Activated naive CD4-positive, alpha-beta T cell treated with Interleukin-2 at 50 U/mL for 16 hours (primary cell): ENCODE measurements at places on chromosomes 13 and 19.

- no peak for DNase-seq
Observed at GRCh38 chr13:95253033-95253432, 48.2 kb downstream of the ABCC4 start.

GRCh38 chr13:111322916-111323331 lies 2.5 kb downstream of the TEX29 start:
- no peak for DNase-seq

GRCh38 chr13:31433207-31433606 lies 233.4 kb downstream of the B3GLCT start:
- DNase-seq = no peak

DNA sequence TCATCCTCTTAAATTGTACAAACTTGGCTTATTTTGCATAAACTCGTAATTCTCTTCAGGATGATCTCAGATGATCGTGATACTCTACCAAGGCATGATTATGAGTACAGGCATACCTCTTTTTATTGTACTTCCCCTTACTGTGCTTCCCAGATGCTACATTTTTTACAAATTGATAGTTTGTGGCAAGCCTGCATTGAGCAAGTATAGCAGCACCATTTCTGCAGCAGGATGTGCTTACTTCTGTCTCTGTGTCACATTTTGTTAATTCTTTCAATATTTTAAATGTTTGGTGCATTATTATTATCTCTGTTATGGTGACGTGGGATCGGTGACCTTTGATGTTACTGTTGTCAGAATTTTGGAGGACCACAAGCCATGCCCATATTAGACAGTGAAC lies 752.3 kb downstream of the PCDH9 start:
- DNase-seq = no peak

- DNase-seq = peak; percentile 98
Observed at GRCh38 chr13:41456768-41457588, at the start of gene RGCC. RGCC (plus strand) TSS chr13:41457550; CDS start chr13:41457708, 158 bp downstream.

GRCh38 chr13:112971288-112971643 lies 2.3 kb downstream of the MCF2L start:
- DNase-seq = no peak

GRCh38 chr19:609004-609346 lies 19.3 kb downstream of the HCN2 start:
- no peak for DNase-seq

- no peak for DNase-seq
Observed at GRCh38 chr13:106700007-106700406, 132.1 kb upstream of the ARGLU1 start.

- DNase-seq = no peak
Observed at GRCh38 chr13:72427757-72428528, 299.5 kb downstream of the MZT1 start.

- no peak for DNase-seq
Observed at GRCh38 chr13:93231867-93232266, 5.3 kb downstream of the GPC6 start.

- peak; percentile 46 for DNase-seq
Observed at GRCh38 chr19:45670670-45671453, 2.8 kb downstream of the GIPR start.

- no peak for DNase-seq
Observed at GRCh38 chr13:41244556-41244955, 18.8 kb downstream of the MTRF1 start.

GRCh38 chr13:27289011-27289665 lies 18.5 kb downstream of the RASL11A start:
- DNase-seq = no peak

DNA sequence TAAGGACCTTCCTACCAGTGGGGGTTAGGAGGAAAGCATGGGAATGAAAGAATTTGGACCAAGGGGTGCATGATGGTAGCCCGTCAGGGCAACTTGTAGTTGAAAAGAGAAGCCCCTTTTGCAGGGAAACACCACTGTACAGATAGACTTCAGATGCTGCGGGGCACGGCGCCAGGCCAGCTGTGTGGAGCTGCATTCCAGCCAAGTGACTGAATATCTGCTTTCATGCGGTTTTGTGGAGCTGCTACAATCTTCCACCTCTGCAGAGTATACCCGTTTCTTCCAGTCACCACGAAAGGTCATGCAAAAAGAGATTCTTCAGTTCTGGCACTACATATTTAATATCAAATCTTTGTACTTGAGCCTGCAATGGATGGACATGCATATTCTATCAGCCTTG lies 104.7 kb downstream of the RGCC start:
- no peak for DNase-seq

- DNase-seq = no peak
Observed at GRCh38 chr13:108322206-108322824, 52.8 kb downstream of the TNFSF13B start.

GRCh38 chr13:77810430-77810829 lies 108.2 kb downstream of the EDNRB start:
- no peak for DNase-seq

GRCh38 chr13:53054569-53054968 lies 26.0 kb downstream of the OLFM4 start:
- DNase-seq = no peak

DNA sequence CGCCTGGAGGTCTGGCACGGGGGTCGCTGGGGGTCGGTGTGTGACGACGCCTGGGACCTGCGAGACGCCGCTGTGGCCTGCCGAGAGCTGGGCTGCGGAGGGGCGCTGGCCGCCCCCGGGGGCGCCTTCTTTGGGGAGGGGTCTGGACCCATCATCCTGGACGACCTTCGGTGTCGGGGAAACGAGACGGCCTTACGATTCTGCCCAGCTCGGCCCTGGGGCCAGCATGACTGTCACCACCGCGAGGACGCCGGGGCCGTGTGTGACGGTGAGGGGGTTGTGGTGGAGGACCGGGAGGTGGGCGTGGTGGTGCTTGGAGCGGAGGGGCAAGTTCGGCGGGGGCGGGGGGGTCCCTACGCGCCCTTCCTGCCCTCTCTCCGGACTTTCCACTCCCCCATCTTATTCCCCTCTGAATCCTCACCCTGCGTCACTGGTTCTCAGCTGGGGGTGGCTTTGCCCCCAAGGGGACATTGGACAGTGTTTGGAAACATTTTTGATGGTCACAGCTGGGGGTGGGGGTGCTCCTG lies 5.5 kb downstream of the SSC5D start:
- no peak for DNase-seq

DNA sequence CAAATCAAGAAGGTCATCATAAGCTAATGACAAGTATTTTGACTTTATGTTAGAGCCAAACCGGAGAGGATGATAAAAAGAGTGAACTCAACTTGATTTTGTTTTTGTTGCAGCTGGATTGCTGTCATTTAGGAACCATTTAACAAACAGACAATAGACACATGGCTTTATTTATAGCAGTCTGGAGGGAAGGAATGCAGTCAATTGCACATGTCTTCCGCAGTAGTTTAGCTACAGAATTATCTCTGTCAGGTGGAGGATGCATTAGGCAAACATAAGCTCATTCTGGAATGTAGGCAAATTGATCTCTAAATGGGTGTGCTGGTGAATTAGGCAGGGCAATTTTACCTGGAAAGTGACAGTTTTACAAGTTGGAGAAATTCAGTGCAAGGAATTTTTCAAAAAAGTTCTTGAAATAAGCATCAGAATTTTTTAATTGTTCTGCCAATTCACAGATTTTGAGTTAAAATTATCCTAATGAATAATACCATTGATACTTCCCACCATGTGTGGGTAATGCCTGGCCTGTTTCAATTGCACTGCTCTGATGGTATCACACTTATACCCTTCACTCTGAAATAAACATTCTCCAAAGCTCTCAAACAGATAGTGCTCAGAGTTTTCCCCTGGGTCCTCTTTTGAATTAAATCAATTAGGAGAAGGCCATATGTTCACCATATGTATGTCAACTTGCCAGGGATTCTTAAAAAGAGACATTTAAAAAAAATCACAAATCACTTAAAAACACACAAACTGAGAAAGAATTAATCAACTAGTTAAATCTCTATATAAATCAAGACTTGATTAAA lies 318.3 kb downstream of the NDFIP2 start:
- DNase-seq = no peak

- no peak for DNase-seq
Observed at GRCh38 chr13:93955904-93956303, 523.6 kb downstream of the DCT start.

DNA sequence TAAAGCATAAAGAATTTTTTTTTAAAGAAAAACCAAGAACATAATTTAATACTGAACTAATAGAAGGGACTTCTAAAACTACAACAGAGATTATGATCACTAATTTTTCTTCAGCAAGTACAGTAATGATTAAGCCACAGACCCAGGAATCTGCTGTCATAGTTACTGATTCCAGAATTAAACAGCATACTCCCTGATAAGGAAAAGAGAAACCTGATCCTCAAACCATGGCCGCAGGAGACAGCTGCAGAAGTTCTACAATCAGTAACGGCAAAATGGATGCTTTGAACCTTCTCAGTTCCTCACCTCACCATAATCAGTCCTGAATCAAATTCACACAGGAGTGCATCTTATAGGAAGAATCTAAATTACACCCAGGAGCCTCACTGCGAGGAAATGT lies 939.0 kb upstream of the SLITRK1 start:
- no peak for DNase-seq

GRCh38 chr13:99064624-99065234 lies 86.9 kb upstream of the DOCK9 start:
- no peak for DNase-seq

DNA sequence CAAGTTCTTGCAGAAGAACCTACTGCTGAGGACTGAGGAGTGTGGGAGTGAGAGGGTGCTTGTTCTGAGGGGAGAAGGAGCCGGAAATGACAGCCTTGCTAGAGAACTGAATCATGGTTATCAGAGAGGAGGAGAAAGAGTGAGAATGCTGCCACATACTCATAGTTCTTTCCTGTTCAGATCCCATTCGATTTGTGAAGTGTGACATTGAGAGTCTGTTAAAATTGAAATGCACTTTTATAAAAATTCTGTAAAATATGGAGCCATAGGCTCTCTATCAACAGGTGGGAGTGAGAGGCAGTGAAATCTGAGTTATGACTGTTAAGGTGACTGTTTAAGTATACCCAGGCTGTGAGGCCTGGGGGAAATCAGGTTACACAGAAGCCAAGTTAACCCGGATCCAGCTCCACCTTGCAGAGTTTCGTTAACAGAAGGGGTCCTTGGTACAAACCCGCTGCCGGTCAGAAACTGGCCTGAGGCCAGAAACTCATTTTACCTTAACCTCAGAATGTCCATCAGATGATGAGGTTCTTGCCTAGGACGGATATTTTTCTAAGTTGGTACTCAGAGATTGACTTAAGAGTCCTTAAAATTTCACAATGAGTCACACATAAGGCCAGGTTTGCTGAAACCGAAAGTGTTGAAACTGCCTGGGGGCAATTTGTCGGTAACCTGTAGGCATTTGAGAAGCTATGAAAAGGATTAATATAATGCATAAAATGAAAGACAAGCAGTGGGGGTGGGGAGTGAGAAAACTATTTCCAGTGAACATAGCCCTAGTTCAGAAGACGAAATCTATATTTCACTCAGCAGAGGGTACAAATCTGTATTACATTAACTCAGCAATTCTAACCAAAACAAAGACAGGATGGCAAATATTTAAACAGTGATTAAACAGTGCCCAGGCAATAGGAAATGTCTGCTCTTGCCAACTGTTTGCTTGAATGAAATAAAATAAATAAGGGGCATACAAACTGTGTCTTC lies 350.5 kb downstream of the KCNRG start:
- peak; percentile 69 for DNase-seq

- no peak for DNase-seq
Observed at GRCh38 chr19:56866538-56866937, 26.0 kb upstream of the PEG3 start.

DNA sequence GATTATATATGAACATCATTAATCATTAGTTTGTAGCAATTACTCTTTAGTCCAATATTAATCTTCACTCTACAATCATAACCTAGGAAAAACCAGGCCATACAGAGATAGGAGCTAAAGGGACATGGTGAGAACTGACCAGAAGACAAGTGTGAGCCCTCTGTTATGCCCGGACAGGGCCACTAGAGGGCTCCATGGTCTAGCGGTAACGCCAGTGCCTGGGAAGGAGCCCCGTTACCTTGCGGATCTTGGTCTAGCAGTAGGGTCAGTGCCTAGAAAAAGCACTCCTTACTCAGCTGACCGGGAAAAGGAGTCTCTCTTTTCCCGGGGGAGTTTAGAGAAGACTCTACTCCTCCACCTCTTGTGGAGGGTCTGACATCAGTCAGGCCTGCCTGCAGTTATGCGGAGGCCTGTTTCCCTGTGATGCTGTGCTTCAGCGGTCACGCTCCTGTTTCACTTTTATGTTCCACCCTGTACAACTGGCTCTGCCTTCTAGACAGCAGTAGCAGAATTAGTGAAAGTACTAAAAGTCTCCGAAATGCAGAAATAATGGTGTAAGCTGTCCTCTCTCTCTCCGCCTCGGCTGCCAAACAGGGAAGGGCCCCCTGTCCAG lies 13.8 kb downstream of the OR7D4 start:
- peak; percentile 67 for DNase-seq

GRCh38 chr19:55632463-55632834 lies 8.1 kb upstream of the ZNF784 start:
- peak; percentile 84 for DNase-seq

GRCh38 chr19:31214086-31214485 lies 135.2 kb downstream of the TSHZ3 start:
- peak; percentile 88 for DNase-seq
